ENCODE measurements at places on chromosomes 2 and 18.

- DNase-seq = no peak
Measured at GRCh38 chr2:216803791-216804190, 56.1 kb downstream of the TNP1 start.

GRCh38 chr2:178328037-178328436 is 122.9 kb downstream of the PRKRA start:
- no peak for DNase-seq

DNA sequence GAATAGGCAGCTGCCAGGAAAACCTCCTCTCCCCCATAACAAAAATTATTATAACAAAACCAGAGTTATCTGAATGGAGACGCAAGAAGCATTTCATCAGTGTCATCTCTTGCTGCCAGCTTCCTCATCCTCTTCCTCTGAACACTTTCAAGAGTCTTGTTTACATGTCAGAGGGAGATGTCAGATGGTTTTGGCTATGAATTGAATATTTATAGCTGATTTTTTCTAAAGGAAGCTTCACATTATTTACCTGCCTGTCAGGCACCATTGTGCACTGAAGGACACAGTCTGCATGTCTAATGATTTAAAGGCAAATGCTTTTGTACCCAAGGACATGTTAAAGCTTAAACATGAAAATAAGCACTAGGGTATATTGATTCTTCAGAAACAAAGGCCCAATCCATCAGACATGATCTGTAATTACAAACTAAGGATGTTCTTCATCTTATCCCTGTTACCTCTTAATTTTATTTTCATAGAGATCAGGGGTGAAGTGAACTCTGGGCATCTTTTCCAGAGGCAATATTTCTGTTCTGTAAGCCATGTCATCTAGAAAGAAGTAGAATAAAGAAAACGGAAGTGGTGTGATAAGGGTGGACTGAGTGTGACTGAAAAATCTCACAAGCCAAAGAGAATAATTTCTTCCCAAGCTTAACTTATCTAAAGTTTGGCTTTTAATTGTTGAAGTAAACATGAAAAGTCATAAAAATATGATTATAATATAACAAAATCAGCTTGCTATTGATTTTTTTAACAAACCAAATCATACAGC is 168.7 kb downstream of the ANKRD44 start:
- no peak for DNase-seq

DNA sequence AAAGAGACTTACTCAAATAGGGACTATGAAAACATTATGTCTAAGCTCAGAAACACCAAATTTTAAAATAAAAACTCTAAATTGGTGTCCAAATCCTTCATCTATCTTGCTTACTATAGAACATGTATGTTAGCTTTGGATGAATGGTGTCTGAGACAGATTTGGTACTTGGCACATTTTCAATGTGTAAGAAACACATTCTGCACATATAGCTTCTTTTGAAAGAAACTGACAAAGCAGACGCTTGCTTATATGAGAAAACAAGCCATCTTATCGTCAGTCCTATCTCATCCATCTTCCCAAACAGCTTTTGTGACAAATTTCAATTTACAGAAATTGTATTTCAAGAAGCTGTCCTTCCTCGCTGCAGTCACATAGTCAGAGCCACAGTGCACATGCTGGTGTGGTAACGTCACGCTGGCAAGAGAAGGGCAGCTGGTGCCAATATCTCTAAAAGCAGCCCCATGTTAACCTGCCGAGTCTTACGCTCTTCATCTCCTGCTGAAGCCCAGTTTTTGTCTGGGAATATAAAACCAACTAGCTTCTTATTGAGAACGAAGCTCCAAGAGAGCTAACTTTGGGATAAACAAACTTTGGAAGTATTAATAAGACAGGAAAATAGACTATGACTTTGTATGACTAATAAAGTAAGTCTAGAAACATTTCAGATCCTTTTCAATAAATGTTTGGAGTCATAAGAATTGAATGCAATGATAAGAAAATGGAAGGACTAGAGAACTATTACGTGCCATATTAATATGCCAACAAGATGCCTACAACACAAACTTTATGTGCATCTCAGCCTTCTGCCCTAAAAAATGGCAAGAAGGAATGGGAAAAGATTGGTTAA is 74.9 kb upstream of the TFCP2L1 start:
- no peak for DNase-seq

DNA sequence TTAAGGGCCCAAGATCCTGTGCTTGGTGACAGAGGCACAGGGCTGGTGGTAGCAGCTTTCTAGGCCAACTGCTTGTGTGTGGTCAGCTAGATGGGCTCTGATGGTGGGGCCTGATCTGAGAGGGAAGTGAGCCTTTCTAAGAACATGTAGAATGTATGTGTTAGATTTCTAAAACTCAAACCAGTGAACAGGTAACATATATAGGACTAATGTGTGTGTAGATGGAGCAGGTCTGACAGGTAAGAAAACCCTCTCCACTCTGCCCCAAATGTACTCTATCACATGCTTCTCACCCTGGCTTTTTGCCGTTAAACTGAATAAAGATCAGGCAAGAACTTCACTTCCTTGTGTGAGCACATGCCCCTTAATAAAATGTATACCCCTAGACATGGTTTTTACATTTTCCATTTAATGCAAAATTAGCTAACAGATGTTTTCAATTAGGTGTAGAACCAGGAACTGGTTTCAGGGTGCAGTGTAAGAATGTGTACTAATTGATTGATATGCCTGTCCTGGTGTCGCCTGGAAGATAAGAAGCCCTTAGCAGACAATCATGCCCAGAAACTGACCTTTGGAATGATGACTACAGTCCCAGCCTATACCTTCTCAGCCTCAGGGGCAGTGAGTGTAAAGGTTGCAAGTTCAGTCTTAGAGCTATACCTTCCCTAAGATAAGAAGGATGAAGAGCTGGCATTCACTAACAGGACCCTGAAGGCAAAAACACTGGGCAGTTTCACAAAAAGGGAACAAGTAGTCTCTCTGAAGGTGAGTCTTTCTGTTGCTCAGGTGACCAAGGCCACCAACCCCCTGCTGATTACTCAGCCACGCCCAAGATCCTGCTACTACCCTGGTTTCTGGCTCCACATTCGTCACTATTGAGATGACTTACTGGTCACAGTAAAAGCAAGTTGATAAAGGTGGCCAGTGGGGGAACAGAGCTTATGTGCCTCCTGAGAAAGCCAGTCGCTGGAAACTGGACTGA is 71.2 kb downstream of the SPATS2L start:
- no peak for DNase-seq

GRCh38 chr2:219041252-219041651 is at the start of gene CFAP65:
Gene CFAP65 (minus strand): TSS chr2:219041516. CDS start chr2:219039048, 2,468 bp downstream.
- DNase-seq = peak; percentile 28

DNA sequence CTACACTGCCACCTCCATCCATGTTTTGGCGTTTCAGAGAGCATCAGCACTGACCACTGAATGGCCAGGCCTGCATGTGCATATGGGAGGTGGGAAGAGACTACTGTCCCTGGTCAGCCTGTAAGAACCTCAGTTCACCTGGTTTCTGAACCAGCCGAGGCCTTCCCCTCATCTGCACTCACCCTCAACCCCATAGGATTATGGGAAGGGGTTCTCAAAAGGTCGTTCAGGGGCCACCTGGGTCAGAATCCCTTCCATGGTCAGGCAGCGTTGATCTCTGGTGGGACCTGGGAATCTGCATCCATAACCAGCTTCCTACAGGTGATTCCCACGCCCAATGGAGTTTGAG is 36.7 kb downstream of the TET3 start:
- DNase-seq = no peak

- peak; percentile 45 for DNase-seq
Measured at GRCh38 chr2:39243469-39244123, at the start of gene CDKL4. Gene CDKL4 (minus strand): TSS chr2:39243970.

DNA sequence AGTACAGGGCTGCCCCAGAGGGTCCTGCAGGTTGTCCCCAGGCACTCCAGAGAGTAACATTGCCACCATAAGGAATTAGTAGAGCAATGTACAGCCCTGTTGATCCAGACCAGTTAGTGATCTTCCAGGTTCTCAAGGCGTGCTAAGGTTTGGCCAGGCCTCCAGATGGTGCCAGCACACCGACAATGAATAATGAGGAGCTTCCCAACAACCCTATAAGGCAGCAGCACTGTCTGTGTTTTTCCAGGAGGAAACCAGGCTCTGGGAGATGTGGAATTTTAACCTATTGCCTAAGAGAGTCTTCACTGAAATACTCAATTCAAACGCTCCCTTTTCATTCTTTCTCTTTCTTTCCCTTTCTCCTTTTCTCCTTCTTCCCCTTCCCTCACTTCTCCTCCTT is 122.1 kb downstream of the MGAT5 start:
- no peak for DNase-seq

- no peak for DNase-seq
Measured at GRCh38 chr2:11042841-11043240, 112.4 kb upstream of the SLC66A3 start.

DNA sequence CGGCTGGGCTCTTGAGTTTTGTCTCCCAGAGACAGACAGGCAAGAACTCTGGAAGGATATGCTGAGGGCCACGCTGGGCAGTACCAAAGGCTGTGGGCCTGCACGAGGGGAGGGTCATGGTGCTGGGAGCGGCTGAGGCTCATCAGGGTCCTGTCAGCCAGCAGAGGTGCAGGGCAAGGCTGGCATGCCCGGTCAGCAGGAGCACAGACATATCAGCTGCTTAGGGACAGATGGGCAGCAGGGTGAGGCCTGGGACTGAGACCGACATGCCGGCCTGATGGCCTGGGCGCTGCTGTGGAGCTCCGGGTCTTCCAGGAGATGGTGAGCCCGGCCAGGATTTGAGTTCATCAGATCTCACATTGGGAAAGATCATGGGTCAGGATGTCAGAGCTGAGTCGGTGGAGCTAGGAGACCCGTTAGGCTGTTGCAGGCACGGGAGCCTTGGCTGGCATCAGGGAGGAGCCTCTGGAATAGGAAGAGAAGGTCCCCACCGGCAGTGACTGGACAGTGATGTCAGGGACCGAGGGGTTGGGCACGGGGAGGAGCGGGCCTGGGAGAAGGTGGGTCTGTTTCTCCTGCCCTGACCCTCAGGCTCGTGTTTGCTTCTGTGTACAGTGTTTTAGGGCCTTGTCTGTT is 18.8 kb downstream of the CNDP2 start:
- no peak for DNase-seq

DNA sequence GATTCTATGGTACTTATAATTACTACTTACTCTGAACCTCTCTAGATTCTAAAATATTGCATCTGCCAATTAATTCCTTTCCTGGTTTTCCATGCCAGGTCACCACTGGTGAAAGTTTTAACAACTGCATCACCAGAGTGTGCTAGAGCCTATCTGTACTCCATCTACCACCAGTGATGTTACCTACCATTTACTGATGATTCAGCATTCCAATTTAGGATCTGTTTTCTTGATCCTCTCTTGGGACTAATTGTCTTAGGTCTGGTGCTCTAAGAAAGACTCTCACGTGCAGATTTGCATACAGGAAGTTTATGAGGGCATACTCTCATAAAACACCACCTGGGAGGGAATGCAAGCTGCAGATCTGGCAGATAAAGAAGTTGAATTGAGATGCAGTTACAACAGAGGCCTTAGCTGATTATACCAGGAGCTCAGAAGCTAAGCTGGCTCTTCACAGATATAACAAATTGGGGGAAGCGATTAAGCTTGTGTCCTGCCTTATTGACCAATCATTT is 347.6 kb upstream of the VRK2 start:
- no peak for DNase-seq

DNA sequence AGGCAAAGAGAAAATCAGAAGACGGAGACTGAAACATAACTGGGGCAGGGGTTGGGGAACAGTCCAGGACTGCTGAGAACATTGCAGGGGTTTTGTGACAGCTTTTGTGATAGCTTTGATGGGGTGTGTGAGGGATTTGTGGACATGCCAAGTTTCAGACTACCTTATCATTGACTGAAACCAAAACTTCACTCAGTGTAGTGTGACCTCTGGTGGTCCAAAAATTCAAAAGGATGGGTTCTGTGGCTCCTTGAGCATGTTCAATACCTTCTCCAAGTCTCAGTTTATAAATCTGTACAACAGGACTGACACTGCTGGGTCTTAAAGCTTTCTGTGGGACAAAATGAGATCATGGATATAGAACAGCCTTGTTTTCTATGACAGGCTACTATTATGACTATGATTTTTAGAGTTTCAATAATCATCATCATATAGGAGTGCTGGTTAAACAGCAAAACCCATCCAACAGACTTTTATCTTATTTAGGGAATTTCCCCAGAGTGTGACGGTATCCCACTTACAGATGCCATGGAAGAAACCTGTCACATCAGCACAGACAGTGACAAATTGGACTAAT is 259.2 kb upstream of the SLC14A2 start:
- DNase-seq = no peak

DNA sequence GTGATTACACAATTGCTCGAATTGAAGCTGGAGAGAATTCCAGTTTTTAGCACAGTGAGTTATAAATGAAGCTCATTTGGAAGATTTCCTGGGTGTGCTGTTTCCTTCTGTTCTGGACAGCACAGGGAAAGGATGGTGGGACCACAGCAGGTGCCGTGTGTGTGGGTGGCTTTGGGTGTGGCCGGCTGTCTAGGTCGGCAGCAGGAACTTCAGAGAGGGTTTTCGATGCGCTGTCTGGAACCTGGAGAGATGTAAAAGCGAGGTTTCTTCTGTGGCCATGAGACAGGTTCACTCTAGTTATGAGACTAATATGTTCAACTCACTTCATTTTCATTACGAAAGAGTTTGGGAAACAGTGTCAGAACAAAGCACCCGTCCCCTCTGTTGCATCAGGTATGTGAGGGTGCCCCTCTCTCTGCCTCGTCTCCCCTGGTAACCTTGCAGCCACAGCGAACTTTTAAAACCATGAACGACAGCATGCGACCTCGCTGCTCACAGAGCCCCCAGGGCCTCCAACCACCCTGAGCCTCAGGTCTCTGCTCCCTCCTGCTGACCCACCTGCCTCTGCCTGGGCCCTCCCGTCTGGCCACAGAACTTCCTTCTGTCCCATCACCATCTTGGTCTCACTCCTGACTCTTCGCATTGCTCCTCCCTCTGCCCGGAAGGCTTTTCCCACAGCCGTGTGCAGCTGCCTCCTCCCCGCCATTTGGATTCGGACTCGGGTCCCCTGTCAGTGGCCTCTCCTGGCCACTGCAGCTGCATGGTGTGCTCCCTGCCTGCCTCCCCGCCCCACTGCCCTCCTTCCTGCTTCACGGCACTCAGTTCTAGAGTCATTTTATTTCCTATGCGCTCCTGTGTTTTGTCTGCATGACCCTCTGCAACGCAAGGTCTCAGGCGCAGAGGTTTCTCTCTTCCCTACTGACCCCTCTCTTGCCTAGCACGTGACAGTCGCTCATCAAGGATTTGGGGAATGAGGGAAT is 151.2 kb downstream of the NDUFA10 start:
- DNase-seq = no peak

- DNase-seq = no peak
Measured at GRCh38 chr2:112791019-112791418, 6.7 kb upstream of the IL1A start.

DNA sequence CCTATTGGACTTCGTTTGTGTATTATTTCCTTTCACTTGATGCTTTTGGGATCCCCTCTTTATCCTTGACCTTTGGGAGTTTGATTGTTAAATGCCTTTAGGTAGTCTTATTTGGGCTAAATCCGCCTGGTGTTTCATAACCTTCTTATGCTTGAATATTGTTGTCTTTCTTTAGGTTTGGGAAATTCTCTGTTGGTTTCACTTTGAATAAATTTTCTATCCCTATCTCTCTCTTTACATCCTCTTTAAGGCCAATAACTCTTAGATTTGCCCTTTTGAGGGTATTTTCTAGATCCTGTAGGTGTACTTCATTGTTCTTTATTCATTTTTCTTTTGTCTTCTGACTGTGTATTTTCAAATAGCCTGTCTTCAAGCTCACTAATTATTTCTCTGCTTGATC is 354.7 kb downstream of the PARD3B start:
- no peak for DNase-seq
